AG08396 (cell line): ENCODE measurements at places on chromosomes 1 and 21.

DNA sequence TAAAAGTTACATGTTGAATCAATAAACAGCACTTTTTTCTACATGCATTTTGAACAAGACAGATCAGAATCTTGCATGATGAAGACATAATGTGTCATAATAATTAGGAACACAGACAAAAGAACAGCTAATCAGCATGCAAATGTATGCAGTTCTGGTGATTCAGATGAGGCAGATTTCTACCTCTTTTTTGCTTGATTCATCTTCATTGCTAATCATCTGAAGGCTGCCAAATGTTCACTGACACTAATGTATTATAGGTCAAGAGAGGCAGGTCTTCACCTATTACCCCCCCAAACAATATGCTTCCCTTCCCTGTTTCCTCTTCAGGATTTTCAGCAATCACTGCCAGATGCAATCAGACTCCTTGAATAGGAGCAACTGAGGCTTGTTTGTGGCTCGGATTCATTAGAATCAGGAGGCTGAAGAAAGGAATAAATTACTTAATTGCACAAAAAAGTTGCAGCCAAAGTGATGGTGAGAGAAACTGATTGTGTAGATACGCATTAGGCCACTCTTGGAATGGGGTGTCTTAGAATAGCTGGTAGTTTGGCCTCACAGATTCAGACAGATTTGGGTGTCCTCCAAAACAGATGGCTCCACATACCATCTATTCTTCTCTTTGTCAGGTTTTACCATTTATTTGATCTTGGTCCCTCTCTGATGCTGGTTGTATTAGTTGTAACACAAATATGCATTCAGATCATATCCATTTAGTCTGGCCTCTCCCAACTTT lies 275.4 kb downstream of the RPS6KC1 start:
- no peak for DNase-seq

DNA sequence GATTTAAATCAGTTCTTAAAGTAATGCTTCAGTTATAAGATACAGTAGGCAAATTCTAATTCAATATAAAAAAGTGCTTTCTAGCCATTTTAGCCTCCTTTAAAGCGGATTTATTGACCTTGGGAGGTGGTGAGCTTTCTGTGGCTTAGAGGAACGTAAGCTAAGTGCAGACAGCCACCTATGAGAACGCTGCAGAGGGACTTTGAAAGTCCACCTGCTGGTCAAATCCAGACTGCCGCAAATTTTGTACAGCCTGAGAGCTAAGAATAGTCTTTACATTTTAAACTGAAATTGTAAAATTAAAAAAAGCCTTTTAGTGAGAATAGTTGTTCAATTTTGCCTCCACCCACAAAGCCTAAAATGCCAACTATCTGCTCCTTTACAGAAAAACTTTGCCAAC lies 67.0 kb upstream of the SSX2IP start:
- DNase-seq: no peak

GRCh38 chr1:6984986-6985385 lies 199.7 kb downstream of the CAMTA1 start:
- DNase-seq: no peak

- DNase-seq: no peak
These were observed 28.2 kb downstream of the SLC2A1 start for GRCh38 chr1:42930178-42931107.

DNA sequence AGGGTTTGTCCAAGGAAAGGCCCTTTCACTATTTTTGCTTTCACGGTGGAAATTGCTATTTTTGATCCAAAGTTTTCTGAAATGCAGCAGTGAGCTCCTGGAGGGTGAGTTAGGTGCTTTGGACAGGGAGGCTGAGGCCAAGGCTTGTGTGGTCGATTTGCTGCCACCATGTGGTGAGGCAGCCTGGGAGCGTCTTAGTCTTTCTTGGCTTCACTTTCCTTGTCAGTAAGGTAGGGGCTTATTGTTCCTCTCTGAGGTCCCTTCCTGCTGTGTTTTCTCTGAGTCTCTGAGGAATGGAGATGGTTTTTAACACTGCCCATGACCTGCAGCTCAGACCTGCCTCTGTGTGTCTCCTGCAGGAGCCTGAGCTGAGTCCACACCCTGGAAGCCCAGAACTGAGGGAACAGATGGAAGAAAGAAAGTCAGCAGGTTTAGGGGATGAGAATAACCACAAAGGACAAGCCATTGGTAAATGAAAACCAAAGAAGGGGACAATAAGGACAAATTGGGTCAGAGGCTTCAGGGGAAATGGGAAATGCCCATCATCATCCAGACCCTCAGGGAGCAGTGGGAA lies 20.1 kb upstream of the S100A10 start:
- peak; percentile 44 for DNase-seq

GRCh38 chr1:21270086-21270689 lies 20.1 kb downstream of the ECE1 start:
- peak; percentile 78 for DNase-seq

- DNase-seq: no peak
These were observed 24.0 kb downstream of the EXOC8 start for GRCh38 chr1:231313661-231314060.

- DNase-seq: no peak
These were observed 853.4 kb downstream of the KCNT2 start for GRCh38 chr1:195754874-195755273.

DNA sequence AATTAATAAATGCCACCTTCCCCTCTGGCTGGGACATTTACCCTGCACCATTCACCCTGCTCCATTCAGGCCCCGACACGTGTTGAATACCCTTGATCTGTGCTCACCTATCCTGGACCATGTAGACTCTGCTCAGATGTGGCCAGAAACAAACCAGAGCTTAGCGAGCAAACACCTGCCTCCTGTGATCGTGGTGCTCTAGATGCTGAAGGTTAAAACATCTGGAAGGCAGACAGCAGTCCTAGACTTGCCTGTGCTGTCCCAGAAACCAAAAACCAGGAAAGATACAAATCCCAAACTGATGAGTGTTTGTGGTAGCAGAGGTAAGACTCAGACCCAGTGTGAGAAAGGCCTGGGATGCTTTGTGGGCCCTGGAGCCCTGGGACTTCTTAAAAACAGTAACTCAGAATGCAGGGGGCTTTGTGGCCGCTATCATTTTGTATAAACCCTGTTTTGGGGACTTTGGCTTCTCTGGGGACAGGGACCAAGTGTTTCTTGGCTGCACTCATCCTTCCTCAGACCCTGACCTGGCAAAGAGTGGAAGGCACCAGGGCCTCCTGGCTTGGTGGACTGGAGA lies 99.6 kb downstream of the DMRTB1 start:
- no peak for DNase-seq

DNA sequence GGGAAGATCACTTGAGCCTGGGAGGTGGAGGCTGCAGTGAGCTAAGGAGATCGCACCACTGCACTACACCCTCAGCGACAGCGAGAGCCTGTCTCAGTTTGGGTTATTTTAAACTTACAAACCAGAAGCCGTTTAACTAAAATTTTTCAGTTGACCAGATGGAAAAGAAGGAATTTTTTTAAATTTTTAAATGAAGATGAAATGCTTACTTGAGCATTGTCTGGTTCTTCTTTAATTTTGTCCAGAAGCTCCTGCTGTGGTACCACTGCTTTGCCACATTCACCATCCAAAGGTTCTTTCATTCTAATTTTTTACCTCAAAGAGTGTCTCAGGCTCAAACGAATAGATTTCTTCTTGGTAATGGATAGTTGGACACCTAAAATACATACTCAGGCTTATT lies 1.4 kb downstream of the ZMYM6 start:
- no peak for DNase-seq

- peak; percentile 82 for DNase-seq
These were observed 3.6 kb upstream of the MXRA8 start for GRCh38 chr1:1361982-1362423.

DNA sequence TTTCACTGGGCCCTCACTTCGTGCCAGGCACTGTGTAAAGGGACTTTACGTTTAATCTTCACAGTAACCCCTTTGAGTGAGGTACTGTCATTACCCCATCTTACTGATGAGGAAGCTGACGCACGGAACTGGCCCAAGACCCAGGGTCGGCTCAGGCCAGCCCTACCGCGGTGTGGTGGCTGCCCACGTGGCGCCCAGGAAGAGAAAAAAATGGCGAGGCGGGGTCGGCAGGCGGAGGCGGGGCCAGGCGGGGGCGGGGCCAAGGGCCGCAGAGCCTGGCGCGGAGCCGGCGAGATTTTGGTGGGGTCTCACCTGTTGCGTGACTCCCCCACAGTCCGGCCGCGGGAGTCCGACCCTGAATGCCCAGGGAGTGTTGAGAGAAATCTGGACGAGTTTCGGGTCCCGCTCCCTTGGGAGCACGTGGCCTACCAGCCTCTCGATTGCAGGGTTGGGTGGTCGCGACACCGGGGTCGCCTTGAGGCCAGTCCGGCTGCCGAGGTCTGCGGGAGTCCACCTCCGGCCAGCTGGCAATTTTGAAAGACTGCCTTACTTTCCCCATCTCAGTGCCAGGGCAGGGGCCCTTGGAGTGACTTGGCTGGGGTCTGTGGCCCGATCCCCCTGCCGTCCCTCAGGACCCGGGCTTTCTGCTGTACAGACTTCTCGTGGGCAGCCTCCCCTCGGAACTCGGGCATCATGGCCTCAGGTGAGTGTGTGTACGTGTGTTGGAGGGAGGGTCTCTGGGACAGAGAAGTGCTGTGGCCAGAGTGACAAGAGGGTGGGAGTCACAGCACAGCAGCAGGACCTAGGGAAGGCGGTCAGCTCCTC lies at the start of the genes AMPD2 and GNAT2:
Gene AMPD2 (plus strand): TSS at position 262 of the 825 bp plus-strand sequence. CDS start 1,339 bp downstream, outside the sequence.
Gene GNAT2 (minus strand): TSS at position 41 of the 825 bp plus-strand sequence. CDS start 6,746 bp downstream, outside the sequence.
- DNase-seq: peak; percentile 89

DNA sequence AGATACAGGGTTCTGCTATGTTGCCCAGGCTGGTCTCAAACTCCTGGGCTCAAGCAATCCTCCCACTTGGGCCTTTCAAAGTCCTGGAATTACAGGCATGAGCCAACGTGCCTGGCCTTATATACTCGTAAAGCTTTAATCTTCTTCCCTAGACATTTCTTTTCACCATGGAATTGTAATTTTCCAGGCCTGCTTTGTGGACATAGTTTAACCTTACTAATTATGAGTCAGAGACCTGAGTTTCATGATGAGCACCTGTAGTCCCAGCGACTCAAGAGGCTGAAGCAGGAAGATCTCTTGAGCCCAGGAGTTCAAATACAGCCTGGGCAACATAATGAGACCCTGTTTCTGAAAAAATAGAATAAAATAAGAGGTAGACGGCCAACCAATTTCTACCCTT lies 12.3 kb downstream of the PATJ start:
- no peak for DNase-seq

DNA sequence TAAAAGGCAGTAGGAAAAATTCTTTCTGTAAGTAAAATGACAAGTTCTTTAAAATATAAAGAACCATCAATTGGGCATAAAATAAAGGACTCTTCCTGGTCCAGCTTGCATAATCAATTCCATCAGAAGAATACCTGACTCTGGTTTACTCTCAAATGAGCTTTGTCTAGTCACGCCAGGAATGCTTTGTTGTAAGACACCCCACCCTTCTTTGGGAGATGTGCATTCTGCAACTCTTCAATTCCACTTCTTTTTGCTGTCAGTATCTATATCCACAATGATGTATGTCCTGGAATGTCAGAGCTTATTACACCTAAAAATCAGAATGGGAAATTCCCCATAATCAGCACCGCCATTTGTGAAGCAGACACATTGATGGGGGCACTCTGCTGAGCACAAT lies 76.1 kb downstream of the PTPN14 start:
- no peak for DNase-seq

GRCh38 chr1:185291159-185291558 lies 25.9 kb downstream of the IVNS1ABP start:
- no peak for DNase-seq

DNA sequence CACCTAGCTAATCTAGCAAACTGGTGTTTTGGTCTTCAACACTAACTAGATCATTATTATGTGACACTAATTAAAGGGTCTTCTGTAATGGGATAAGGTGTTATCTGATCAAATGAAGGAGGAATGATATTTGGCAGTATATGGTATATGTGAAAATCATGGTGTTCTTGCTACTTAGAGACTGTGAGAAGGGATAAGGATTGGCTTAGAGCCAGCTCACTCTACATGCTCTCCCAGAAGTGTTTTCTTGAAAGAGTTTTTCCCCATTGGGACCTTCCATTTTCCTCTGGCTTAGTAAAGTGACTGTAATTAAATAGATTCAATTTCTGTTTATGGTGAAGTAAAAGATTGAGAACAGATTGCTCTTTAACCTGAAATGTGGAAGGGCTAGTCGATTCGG lies 71.2 kb upstream of the RGL1 start:
- no peak for DNase-seq

- peak; percentile 51 for DNase-seq
These were observed 376 bp downstream of the SF3A3 start for GRCh38 chr1:37989361-37989930.

DNA sequence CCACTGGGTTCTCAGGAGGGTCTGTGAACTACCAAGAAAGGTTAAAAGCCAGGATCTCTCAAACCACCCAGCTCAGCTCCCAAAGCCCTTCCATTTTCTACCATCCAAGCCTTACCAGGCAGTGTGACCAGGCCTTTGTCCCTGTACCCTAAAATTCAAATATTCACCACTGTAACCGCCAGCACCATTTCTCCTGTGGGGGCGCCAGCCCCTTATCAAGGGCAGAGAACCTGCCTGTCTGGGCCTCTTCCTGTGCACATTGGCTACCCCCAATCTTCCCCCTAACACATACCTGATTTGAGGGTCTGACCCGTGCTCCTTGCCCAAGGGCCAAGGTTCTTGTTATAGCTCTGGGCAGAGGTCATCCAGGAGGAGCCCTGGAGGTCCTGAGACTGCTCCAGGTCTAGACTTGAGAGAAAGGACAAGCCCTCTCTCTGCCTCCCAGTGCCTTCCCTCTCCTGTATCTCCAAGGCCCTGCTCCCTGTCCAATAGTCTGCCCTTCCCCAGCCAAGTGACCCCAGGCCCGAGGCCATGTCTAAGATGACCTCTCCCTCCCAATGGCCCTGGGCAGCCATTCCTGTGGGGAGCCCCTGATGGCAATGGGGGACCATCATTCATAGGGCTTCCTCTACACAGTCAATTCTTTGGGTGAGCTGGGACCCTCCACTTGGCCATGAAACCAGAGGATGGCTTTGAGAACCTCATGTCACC lies 78.5 kb downstream of the FHAD1 start:
- DNase-seq: no peak

DNA sequence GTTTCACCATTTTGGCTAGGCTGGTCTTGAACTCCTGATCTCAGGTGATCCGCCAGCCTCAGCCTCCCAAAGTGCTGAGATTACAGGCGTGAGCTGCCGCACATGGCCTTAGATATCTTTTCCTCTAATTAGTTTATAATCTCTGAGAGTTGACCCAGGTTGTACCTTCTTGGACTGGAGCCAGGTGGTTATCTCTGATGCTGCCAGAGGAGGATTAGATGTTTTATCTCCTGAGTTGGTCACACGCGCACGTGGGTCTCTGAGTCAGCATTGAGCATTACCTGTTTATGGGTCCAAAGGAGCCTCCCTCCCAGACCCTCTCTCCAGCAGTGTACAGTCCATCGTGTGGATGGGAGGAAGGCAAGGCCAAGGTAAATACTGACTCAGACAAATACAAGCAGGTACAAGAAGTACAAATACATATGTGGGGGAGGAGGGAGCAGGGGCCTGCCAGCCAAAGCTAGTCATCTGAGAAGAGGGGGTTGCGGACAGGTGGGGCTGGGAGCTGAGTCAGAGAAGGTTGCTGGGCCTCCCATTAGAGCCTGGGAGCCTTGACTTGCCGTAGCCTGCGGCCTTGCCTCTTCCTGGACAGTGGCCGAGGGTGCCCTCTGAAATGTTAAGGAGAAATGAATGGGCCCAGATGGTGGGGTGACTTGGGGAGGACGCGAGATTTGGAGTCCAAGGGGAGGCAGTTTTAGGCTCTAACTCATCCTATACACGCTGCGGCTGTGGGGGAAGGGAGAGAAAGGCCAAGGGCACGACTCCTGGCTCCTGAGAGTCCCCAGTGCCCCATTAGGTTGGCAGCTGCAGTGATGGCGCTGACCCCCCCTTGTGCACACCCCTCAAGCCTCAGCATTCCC lies 13.1 kb downstream of the IL6R start:
- DNase-seq: no peak

- DNase-seq: no peak
These were observed 37.9 kb downstream of the OMA1 start for GRCh38 chr1:58508629-58509028.

- DNase-seq: no peak
These were observed 99.0 kb downstream of the ZBTB18 start for GRCh38 chr1:244150071-244150470.
